ENCODE measurements at places on chromosomes 7 and 10.

DNA sequence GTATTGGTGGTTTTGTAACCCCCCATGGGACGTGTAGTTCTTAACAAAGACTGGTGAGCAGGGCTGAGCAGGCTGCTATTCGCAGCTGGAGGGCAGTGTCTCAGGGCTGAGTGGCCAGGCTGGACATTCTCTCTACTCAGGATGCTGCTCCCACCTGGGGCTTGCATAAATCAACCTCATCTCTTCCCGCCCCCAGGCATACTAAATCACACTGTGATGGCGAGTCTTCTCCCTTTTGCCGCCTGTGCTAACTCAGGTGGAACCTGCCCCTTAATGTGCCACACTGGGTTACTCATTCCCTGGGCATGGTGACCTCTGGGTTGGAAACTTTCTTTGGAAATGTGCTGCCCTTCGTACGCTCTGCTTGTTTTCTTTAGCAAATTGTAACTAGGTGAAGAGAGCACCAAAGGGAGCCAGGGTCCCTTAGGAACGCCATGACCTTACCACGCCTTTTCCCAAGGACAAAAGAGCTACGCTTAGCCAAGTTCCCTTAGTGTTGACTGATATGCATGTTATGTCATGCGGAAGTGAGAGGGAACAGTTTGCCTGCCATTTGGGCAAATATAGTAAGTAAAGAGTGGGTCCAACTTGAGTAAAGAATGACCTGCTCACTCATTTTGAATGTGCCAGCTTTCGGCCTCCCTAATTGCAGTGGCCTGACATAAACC lies 40.4 kb upstream of the COBL start:
- DNase-seq: no peak

DNA sequence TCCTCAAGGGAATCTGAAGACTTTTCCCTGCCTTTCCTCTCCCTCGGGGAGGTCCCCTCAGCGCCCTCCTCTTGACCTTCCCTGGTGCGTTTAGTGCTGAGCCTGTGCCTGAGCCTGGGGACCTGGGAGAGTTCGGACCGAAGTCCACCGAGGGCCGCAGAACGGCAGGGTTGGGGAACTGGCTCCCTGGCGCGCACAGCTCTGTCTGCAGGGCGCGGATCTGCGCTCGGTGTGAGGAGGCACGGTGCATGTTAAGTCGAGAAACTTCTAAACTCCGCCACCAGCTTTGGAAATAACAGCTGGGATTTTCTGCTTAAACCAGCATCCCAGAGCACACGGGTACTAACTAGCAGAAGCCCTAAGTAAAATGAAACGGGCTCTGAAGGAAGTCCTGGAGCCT lies 44.2 kb upstream of the SLC29A4 start:
- no peak for DNase-seq

- peak; percentile 57 for DNase-seq
These were observed at the start of gene SLC16A12 for GRCh38 chr10:89535171-89536012. Gene SLC16A12, minus strand, starts transcription at chr10:89535594. Its CDS starts 73,016 bp downstream, at chr10:89462578.

DNA sequence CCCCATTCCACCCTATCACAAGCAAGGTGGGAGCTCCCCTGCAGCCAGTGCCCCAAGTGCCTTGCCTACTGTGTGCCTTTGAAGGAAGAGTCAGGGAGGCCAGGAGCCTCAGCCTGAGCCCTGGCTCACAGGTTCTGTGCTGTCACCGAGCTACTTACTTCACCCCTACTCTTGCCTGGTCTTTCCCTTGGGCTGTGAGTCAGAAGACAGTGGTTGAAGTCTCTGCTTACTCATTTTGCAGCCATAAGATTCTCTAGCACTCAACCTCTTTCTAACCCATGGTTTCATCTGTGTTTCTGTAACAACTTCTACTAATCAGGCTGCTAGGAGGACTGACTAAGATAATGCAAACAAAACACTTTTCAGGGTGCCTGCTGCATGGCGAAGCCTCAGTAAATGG lies 114.5 kb downstream of the PLCE1 start:
- DNase-seq: no peak

DNA sequence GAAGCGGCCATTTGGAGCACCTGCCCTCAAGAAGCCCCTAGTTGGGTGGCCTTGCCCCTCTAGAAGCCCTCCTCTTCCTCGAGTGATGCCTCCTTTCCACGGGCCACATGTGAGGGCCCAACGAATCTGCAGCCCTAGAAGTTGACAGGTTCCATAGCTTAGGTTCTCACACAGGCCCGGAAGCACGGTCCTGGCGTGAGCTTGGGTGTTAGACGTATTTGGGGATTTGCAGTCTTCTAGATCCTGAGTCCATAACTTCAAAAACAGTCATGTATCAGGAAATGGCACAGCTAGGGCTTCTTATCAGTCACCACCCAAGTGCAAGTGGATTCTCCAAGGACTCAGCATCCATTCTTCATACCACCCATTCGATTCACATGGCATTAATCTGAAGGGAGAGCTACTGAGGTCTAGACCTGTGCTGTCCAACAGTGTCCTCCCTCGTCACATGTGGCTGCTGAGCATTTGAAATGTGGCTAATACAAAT lies 477 bp upstream of the FBXW4 start:
- DNase-seq: no peak

GRCh38 chr7:137671920-137672319 lies 174.9 kb downstream of the DGKI start:
- DNase-seq: no peak

DNA sequence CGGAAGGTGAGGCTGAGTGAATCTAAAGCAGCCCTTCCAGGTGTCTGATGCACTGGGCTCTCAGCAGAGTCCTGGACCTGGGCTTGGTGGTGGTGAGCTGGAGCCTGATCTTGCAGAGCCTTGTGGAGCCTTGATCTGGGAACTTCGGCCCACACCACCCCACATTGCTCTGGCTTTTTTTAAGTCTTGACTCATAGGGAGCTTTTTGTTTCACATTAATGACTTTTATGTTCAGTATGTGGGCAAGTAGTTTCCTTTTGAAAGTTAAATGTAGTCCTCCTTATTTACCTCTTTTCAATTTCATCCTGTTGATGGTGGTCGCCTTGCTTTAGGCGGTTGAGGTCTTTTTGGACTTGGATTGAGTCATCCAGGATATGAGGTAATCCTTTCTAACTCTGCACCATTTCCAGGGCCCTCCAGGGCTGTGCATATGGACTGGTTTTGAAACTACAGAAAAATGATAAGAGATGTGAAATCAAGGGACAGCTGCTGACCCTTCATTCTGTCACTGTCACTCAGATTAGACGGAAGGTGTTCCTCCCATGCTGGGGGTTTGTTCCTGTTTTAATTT lies 2.9 kb upstream of the NRAP start:
- no peak for DNase-seq

DNA sequence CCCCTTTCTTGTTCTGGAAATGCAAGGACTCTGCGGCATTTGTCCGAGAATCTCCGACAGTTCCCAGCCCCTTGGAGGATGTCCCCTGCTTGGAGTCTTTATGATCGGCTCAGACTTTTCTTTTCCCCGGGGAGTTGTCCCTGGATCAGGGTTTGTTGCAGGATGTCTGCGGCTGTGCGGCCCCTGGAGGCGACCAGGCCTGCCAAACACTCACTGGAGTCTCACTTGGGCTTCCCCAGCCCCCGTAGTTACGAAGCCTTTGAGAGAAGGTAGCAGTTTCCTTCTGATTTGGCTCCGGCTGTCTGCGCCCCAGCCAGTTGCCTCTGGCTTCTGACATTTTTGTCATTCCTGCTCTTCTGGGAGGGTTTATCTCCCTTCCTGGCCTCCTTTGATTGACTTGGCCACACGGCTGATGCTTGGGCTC lies 16.1 kb downstream of the COL26A1 start:
- DNase-seq: peak; percentile 59

- no peak for DNase-seq
These were observed 11.8 kb upstream of the ITGB8 start for GRCh38 chr7:20318933-20319332.

DNA sequence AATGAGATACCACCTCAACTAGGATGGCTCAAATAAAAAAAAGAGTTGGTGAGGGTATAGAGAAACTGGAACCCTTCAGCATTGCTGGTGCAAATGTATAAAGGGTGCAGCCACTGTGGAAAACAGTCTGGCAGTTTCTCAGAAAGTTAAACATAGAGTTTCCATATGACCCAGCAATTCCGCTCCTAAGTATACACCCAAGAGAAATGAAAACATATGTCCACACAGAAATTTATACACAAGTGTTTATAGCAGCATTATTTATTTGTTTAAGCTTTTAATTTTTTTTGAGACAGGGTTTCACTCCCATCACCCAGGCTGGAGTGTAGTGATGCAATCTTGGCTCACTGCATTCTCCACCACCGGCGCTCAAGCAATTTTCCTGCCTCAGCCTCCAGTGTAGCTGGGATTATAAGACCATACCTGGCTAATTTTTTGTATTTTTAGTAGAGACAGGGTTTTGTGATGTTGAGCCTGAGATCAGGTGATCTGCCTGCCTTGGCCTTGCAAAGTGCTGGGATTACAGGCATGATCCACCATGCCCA lies 118.2 kb upstream of the KIF5B start:
- DNase-seq: no peak

DNA sequence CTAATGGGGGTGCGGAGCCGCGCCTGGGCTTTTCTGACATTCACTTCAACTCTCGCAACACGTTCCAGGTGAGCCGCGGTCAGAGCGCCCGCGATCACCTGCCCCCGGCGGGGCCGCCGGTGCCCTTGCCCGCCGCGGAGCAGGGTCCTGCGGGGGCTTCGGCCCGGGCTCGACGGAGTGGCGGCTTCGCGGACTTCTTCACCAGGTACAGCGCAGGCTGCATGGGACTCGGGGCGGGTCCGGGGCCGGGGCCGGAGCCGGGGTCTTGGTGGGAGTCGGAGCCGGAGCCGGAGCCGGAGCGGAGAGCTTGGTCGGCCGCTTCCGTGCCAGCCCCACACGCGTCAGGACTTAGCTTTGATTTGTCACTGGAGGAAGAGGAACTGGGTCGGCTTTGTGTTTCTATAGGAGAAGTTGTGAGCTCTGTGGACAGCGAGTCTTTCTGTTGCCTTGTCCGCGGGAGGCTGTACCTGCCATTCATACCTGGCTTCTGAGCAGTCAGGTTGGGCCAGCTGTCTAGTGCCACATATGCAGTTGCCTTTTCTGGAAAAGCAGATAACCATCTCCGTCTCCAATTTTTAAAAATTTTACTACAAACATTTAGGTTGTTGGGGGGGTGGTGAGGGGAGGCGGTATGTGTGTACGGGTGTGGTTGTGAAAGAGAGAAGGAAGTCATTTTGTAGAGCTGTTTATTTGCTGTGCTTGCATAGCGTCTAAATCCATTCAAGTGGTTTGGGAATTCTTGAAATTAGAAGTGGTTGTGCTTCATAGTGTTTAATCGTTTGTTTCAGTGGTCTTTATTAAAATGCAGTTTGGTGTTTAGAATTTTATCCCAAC lies 1.3 kb downstream of the TBC1D12 start:
- DNase-seq: peak; percentile 81

DNA sequence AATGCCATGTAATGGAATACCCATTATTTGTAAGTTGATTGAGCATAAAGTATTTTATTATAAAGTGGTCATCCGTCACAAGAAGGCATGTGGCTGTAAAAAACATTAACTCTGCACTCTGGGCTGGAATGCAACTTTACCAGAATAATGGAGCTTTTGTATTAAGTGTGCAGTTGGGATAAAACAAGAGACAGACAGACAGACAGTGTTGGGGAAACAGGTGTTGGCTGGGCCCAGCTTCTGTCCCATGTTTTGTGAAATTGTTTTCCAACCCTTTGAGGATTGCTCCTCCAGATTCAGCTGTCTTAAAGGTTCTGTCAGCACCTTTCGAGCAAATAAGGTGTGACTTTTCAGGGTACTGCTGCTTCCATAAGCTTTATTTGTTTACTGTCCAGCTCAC lies 67.9 kb upstream of the NFKB2 start:
- DNase-seq: no peak

- no peak for DNase-seq
These were observed 102.5 kb downstream of the SAMD9 start for GRCh38 chr7:93015101-93015778.

- DNase-seq: no peak
These were observed 237.4 kb downstream of the SEMA3D start for GRCh38 chr7:84949501-84949900.

GRCh38 chr7:42978496-42978895 lies 46.3 kb downstream of the MRPL32 start:
- DNase-seq: no peak

DNA sequence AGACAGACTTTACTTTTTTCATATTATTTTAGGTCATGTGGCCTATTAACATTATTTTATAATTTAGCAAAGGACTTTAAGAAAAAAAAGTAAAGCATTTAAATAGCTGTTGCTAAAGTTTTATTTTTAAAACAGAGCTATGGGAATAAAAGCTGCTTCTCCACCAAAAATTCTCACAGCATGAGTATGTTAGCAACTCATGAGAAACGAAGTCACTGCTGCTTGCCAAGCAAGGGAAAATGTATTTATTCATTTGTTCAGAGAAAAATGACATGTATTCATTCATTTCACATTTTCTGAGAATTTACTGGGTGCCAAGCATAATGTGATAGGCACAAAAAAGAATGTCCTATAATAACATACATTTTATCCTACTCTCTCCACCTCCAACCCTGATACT lies 5.1 kb downstream of the LRRC72 start:
- no peak for DNase-seq

GRCh38 chr10:128062881-128063563 lies 63.2 kb downstream of the MKI67 start:
- peak; percentile 60 for DNase-seq

Measured in femur (tissue), 1 donor.